Foreskin keratinocyte (primary cell): ENCODE measurements at places on chromosomes 2 and 18.
A peak's percentile ranks its signal among the peaks of the same experiment; 100 is the strongest.

GRCh38 chr2:213306316-213306942 lies 22.2 kb downstream of the SPAG16 start:
- peak; percentile 69 for DNase-seq

GRCh38 chr2:45370369-45370768 lies 240.7 kb downstream of the SRBD1 start:
- no peak for DNase-seq

DNA sequence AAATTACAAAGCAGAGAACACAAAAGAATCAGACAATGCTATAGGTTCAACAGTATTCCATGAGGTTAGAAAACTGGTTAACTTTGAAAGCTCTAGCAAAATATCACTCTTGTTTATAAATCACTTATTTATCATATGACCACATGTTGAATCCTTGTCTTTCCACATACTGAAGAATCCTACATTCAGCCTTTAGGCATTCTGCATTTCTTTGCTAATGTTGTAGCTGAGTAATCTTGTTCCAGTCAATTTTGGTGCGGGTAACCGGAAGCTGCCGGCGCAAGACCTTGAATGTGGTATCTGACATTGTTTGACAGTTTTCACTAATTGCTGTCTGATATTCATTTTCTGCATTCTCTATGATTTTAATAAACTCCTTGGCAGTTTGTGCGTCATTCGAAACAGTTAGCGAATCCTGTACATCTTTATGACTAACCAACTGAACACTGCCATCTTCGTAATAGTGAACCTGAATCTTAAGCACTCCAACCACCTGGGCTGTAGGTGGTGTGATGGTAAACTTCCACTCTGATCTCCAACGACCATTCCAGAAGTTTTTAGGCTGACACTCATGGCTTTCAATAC lies 154.1 kb downstream of the BAZ2B start:
- no peak for DNase-seq

DNA sequence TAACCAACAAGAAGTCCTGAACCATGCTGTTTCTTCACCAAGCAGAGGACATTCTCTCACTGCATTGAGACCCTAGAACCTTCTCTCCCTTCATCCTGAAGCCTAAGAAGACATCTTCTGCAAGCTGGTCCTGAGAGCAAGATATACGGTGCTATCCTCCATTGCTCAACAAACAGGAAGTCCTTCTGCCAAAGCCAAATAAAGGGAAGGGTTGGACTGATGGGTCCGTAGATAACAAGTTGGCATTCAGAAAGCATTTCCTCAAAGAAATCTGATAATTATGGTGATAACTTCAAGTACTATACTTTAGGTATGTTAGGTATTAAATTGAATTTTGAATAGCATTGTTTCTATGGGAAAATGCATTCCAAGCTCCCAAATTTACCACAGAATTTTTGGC lies 23.3 kb downstream of the GRB14 start:
- DNase-seq = no peak

DNA sequence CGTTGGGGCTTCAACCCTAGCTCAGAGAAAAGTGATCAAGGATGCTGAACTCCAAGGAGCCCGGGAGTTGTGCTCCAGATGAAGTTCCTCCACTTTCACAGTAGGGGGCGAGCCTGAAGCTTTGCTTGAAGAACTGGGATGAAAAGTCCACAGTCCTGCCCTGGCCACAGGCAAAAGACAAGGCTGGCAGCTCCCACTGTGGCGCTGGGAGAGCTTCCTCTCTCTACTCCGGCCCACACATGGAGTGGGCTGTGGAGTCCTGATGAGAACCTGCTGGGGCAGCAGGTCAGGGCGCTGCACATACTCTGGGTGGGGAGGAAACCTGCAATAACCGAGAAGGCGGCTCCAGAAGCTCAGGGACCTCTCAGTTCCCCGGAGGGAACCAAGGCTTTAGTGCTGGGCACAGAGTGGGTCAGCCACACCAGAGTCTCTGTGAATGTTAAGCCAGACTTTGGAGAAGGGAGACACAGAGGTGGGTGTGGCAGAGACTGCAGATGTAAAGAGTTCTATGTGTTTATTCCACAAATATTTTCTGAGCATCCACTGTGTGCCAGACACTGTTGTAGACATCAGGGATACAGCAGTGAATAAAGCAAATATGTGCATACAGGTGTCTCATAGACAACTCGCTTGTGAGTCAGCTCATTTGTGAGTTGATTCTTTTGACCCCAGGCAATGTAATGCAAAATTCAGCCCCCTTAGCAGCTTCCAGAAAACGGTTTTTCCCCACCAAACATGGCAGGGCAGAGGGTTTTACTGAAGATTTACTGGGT lies 48.0 kb upstream of the MRPL33 start:
- DNase-seq = no peak

DNA sequence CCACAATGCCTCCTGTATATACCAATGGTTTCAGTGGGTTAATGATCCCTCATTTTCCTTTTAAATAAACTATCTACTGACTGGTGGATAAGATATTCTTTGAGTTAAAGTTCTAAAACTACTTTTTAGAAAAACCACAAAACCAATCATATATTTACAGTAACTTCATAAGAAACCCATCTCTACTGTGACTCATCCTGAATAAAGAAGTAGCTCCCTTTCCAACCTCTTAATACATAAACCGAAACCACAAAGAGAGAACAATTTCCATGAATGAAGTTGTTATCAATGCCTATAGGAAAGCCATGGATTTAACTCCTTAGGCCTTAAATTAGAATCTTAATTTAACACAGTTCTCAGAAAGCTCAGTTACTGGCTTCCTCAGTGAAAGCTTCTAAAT lies 227.0 kb upstream of the SMAD7 start:
- peak; percentile 28 for DNase-seq

- no peak for DNase-seq
Observed at GRCh38 chr18:42619771-42620170, 495.7 kb downstream of the RIT2 start.

DNA sequence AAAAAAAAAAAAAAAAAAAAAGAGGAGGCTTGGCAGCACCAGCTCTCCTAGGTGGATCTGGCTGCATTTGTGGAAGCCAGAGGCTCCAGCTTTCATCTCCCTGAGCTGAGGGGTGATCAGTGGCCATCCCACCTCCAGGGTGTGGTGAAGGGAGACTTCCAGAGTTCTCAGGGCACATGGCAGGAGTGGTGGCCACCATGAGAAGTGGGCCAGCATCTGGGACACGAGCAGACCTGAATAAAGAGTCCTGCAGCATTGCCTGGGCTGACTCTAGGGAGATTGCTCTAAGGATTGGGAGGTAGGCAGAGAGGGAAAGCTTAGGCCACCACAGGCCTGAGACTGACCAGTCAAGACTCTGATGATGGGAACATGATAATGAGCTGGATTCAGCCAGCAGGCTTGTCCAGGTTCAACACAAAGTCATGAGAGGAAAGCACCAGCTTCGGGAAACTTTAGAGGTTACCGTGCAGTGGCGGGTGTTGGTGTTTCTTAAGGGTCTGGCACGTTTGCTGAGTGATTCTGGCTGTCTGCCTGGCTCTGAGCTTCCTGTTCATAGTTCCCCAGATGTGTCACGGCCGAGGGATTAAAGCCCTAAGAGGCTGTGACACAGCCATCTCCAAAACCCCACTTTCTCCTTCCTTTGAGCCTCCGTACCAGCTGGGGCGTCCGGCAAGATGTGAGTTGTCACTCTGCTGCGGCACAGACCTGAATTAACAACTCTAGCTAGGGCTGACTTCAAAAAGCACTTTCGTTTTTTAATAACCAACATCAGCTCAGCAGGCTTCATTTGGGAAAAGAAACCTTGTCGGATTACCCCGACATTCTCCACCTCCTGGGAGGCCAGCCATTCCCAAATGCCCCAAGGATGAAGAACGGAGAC lies 38.3 kb upstream of the IL1R1 start:
- DNase-seq = peak; percentile 55

DNA sequence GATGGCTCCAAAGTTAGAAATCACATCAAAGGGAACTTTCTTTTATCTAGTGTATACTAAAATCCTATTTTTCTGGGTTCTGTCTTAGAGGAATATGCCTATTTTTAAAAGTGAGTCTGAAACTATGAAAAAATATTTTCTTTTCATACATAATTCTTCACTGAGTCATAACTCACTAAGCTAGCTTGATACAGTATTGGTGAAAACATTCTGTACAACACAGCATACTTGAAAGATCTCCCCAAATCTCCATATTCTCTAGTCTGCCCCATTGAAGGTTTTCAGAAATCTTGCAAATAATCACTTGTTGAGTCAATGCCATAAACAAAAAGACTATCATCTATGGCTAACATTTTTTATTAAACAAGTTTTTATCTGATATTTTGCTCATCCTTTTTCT lies 44.5 kb downstream of the COL3A1 start:
- DNase-seq = no peak

- DNase-seq = no peak
Observed at GRCh38 chr2:85949280-85949679, 60.5 kb upstream of the ST3GAL5 start.

- no peak for DNase-seq
Observed at GRCh38 chr2:127651971-127652550, 6.1 kb downstream of the GPR17 start.

- no peak for DNase-seq
Observed at GRCh38 chr2:102140377-102140776, 2.2 kb upstream of the IL1R1 start.

DNA sequence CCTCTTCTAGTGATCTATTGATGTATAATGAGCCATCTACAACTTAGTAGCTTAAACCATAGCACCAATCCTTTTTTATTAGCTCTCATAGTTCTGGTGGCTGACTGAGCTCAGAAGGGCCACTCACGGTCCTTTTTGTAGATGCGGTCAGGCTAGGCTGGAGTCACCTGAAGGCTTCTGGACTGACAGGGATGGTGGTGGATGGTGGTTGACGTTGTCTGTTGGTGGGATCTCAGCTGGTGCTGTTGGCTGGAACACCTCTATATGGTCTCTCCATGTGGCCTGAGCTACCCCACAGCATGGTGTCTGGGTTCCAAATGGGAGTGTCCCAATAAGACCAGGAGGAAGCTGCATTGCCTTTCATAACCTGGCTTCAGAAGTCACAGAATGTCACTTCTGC lies 68.0 kb downstream of the BCL2L11 start:
- no peak for DNase-seq

- no peak for DNase-seq
Observed at GRCh38 chr2:151315381-151315903, 26.0 kb upstream of the NMI start.

GRCh38 chr2:156017341-156017885 lies 315.1 kb downstream of the NR4A2 start:
- DNase-seq = no peak

DNA sequence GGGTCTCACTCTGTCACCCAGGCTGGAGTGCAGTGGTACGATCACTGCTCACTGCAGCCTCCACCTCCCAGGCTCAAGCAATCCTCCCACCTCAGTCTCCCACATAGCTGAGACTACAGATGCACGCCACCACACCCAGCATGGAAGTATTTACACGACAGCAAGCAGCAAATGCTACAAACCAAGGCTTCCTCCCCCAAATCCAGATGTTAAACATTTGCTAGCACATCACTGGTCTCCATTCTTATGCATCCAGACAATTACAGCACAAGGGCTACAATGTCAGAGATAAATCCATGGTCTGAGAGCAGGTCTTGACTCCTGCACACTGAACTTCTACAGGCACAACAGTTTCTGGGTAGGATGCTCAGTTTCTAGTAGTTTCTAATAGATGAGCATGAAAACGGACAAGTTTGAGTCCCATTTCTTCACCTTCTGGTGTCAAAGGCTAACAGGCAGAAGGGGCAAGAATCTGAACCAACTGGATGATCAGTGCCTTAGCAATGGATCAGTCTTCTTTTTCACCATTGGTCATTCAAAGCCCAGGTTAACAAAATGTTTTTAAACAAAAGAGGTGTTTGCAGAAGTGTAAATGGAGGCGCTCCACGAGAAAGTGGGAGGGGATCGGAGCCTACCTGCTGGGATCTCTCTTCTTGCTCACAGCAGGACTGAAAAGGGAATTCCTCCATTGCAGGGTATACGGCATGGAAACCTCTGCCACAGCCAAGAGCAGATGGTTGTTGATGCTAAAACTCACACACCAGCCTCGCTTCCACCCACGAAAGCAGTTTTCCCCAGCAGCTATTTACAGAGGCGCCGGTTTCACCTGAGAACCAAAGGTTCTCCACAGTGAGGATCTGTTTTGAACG lies 135.0 kb upstream of the ARL4C start:
- DNase-seq = no peak

DNA sequence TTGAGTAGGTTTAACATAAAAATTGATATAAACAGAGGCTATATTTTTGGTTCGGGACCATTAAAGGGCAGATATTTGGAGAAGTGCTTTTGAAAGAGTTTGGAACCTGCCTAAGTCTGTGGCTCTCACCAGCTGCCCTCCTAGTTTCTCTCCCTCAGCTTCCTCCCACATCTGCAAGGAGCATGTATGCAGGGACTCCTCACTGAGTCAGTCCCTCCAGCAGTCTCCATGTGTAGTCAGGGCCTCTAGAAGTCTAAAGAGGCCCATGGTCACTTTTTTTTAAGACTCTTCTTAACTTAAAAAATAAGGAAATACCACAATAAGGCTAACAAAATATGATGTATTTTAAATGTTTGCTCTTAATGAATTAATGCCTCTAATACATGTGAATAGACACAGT lies 220.0 kb upstream of the TANK start:
- no peak for DNase-seq

- DNase-seq = no peak
Observed at GRCh38 chr2:32691678-32692077, 63.8 kb downstream of the TTC27 start.

GRCh38 chr18:77077941-77078689 lies 54.5 kb downstream of the MBP start:
- DNase-seq = peak; percentile 68

GRCh38 chr2:113277474-113278072 lies 1.1 kb downstream of the PAX8 start:
- no peak for DNase-seq

- no peak for DNase-seq
Observed at GRCh38 chr2:108228537-108228936, 11.2 kb upstream of the SULT1C3 start.

DNA sequence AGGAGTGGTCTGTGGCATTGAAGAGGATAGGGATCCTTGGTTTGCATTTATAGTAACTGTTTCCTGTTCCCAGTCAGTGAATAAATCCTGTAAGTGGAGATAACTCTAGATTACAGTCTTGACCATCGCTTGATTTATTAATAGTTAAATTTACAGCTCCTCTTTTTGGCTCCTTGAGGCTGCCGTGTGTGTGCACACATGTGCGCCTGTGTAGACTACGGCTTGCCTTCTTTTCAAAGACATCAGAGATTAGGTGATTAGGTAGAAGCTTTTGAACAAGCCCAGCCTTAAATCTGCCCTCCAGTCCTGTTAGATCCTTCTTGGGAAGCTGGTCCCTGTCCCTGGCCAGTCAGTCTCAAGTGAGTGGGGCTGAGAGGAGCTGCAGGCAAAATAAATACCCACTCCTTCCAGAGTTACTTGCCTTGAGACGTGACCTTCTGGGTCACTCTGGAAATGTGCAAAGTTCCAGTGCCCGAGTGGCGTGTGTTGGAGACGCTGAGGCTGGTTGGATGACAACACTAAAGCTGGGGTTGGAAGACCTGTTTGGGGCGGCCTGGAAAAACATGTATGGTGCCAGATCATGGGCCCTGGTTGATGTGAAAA lies 32.0 kb downstream of the TCF7L1 start:
- no peak for DNase-seq
